ENCODE measurements at places on chromosomes 5 and 9. TPM values are rescaled to one million over a fixed set of nuclear protein-coding genes. Genes with fewer than 3 reads are reported as not detected.

DNA sequence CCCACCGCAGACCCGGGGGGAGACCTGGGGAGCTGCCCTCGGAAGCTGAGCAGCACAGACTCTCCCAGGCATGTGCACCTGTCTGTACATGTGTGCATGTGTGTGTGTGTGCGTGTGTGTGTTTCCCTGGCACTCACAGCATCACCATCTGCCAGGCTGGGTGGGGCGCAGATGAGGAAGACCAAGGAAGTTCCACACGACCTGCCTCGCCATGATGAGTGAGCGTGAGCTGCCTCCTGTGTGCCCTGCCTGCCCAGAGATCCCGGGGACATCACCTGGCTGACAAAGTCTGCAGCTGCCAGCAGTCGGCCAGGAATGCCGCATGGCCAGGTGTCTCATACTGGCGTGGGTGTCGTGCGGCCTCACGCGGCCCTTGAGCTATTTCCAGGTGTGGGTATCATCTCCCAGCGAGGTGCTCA lies 4.0 kb upstream of the GPSM1 start:
- no peak for DNase-seq

Gene NR5A1
- polyA plus RNA-seq, result not detected

DNA sequence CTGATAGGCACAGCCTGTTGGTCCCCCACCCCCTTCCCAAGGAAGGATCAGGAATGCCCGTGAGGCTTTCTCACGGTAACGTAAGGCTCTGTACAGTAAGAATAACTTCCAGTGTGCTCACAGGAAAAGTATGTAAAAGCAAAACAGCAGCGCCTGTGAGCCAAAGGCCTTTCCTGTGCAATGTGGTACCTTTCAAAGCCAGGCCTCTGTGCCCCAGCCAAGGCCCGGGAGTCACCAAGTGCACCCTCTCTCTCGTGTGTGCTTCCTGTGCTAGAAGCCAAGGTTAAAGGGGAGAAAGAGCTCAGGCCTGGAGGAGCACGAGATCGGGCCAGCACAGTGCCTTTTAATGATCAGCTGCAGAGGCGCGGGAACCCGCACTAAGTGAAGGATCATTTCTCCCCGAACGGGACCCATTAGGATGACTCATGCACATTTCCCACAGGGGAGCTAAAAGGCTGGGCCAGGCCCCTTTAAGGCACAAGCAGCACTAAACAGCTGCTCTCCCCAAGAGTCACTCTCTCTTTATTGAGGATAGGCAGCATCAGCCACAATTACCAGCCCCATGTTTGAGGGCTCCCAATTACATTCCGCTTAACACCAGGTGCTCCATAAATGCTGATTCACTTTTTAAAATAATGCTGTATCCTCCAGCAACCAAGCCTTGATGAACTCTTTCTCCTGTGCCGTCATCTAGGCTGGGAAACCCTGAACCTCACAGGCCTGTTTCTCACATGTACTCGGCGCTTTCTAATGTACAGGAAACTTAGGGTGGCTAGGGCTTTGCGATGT lies 42.8 kb downstream of the SHB start:
- no peak for DNase-seq

GRCh38 chr5:133556551-133556950 lies 55.8 kb downstream of the FSTL4 start:
- no peak for DNase-seq

DNA sequence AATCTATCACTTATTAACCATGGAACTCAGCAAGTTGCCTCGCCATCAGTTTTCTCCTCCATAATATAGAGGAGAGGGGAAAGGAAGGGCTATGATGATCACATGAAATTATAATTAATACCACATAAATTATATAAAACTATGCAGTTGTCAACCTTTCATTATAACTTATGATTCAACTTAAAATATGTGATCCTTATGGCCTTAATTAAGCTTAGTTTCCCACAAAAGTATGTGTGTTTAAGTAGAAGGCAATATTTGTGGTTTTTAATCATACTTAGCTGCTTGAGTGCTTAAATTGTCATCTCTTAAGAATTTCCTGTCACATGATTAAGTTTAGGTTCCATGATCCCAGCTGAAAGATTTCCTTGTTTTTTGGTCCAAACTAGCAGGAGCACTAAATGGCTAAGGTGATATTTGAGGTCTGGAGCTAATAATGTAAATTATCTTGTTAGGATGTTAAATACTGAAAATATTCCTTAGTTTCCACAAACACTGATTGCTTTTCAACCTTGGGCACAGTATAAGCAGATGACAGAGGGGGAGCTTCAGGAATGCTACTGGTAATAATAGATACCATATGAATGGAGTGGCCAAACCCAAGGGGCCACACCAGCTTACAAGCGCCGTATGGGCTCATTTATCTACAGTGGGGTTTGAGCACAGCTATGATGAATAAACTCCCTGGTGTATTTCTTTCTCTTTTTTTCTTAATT lies 26.4 kb upstream of the F2R start:
- no peak for DNase-seq

GRCh38 chr5:43148417-43148816 lies 27.7 kb downstream of the ZNF131 start:
- no peak for DNase-seq

GRCh38 chr9:132645306-132645705 lies 24.5 kb downstream of the DDX31 start:
- DNase-seq, result no peak

Gene GRM6
- not detected for polyA plus RNA-seq

Gene EGFL7
- 1.6 TPM for polyA plus RNA-seq
